ENCODE measurements at places on chromosomes 3 and 15. TPM values are rescaled to one million over a fixed set of nuclear protein-coding genes. Genes with fewer than 3 reads are reported as not detected.

Gene RETNLB
- total RNA-seq = not detected

Gene FBXO40
- not detected for total RNA-seq

Gene LSAMP
- not detected for total RNA-seq

Gene RAB43
- total RNA-seq = 15.9 TPM

Gene UACA
- total RNA-seq = 2.7 TPM

Gene BTLA
- total RNA-seq = 91.6 TPM

Gene DGKG
- 10.9 TPM for total RNA-seq

Gene DUOXA2
- total RNA-seq = not detected

Gene MESP2
- total RNA-seq = not detected

Gene MORC1
- not detected for total RNA-seq

Gene ICE2
- 65.9 TPM for total RNA-seq

Gene TMEM207
- not detected for total RNA-seq

DNA sequence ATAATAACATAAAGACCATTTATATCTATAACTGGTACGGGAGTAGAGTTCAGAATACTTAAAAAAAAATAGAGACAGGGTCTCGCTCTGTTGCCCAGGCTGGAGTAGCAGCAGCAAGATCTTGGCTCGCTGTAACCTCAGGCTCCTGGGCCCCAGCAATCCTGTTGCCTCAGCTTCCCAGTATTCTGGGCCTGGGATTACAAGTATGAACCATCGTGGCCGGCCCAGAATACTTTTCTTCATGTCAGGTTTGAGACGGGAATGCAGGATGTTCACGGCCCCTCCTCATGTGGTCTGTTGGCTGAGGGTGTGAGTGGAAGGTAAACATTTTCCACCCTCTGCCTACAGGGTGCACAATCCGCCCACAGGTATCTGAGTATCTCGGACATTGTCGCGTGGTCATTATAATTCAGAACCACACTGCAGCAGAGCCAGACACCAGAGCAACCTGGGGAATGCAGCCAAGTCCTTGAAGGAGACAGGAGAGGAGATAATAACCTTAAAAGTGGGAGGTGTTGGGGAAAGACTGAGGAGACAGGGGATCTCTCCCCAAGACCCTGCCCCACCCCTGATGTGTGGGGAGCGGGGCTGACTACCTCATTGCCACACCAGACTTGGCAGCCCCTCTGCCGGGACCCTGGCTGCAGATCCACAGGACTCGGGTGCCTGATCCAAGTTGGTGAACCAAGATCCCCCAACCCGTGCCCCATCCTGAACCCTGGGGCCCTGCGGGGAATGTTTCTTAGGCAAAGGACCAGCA is 106.8 kb downstream of the ADCY5 start:
- no peak for DNase-seq

DNA sequence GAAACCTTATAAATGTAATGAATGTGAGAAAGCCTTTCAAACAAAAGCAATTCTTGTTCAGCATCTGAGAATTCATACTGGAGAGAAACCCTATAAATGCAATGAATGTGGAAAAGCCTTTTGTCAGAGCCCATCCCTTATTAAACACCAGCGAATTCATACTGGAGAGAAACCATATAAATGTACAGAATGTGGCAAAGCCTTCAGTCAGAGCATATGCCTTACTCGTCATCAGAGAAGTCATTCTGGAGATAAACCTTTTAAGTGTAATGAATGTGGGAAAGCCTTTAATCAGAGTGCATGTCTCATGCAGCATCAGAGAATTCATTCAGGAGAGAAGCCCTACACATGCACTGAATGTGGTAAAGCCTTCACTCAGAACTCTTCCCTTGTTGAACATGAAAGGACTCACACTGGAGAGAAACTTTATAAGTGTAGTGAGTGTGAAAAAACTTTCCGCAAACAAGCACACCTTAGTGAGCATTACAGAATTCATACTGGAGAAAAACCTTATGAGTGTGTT is 5.3 kb downstream of the ZNF501 start:
- no peak for DNase-seq

DNA sequence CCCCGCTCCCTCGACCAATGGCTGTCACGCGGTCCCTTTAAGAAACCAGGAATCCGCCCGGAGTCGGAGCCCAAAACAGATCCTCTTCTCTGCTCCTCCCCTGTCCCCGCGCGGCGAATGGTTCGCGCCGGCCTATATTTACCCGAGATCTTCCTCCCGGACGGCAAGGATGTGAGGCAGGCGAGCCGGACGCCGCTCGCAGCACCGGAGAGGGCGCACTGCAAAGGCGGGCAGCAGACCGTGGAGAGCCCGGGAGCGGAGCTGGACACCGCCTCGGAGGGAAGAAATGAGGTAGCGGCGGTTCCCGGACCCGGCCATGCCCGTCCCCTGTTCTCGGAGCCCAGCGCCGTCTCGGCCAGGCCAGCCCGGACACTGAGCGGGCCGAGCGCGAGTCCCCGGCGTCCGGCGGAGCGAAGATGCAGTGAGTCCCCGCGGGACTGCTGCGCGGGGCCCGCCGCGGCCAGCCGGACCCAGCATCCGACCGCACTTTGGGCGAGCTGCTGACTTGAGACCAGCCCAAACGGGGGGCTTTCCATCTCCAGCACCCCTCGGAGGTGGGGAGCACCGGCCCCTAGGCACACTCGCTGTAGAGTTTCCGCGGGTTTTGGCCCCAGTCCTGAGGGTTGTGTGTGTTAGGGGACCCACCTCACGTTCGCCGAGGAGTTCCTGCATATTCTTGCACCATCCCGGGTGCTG is at the start of gene FAM43A:
Gene FAM43A, plus strand, starts transcription at position 166 of the 696 bp plus-strand sequence. CDS start 944 bp downstream, outside the sequence.
- peak; percentile 91 for DNase-seq

GRCh38 chr15:62165104-62165792 is at the start of gene C2CD4B:
TSS of gene C2CD4B (minus strand) at chr15:62165285. CDS start at chr15:62164984, 301 bp downstream.
- no peak for DNase-seq

DNA sequence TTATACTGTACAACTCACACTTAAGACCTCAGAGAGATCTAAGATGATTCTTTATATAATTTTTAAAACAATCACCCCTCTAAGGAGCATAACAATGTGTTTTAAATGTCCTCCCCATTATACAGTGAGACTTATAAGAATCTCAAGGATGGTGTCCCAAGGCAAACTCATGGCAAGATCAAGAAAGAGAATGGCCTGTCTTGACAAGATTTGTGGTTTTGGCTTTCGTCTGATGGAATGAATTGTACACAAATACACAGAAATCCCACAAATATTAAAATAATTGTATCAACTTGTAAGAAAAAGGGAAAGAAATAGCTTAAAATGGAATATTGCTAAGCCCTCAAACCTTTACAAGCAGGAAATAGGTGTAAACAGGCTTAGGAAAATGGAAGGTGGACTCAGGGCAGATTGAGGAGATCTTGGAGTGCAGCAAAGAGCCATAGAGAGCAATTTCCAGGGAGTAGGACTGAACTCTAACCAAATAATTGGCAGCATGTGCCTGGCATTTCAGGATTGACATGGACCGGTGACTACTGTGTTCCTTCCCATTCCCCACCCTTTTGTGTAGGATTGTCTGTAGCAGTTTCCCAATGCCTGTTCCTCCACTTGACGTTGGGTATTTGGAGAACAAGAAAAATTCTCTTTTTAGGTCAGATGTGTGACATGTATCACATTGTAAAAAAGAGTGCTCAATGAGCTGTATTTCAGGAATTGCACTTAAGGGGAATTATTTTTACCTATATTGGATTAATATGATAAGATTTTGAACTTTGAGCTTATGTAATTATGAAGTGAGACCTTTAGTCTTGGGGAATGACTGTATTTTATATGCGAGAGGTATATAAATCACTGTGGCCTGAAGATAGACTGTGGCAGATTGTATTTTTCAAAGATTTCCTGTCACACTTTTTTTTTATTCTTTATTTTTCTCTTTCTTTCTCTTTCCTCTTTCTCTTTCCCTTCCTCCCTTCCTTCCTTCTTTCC is 317.8 kb upstream of the SLITRK3 start:
- DNase-seq = no peak

GRCh38 chr3:77096145-77096544 is 56.2 kb downstream of the ROBO2 start:
- no peak for DNase-seq

DNA sequence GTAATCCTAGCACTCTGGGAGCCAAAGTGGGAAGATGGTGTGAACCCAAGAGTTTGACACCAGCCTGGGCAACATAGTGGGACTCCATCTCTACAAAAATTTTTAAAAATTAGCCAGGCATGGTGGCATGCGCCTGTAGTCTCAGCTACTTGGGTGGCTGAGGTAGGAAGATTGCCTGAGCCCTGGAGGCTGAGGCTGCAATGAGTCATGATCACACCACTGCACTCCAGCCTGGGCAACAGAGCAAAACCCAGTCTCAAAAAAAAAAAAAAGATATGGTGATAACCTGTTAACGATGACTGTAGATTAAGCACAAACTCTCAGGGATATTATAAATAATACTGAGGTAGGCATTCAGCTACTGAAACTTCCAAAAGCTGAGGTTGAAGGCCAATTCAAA is 107.5 kb downstream of the SLC49A4 start:
- DNase-seq = no peak

- DNase-seq = no peak
Observed at GRCh38 chr3:100957261-100957986, 35.8 kb downstream of the ABI3BP start.

GRCh38 chr3:138113326-138113725 is 2.1 kb downstream of the DZIP1L start:
- DNase-seq = no peak

- DNase-seq = no peak
Observed at GRCh38 chr3:38599886-38600285, 49.6 kb downstream of the SCN5A start.

GRCh38 chr3:38029400-38030125 is at the start of gene PLCD1:
TSS of gene PLCD1 (minus strand) at chr3:38029642. CDS start at chr3:38029539, 103 bp downstream.
- no peak for DNase-seq

DNA sequence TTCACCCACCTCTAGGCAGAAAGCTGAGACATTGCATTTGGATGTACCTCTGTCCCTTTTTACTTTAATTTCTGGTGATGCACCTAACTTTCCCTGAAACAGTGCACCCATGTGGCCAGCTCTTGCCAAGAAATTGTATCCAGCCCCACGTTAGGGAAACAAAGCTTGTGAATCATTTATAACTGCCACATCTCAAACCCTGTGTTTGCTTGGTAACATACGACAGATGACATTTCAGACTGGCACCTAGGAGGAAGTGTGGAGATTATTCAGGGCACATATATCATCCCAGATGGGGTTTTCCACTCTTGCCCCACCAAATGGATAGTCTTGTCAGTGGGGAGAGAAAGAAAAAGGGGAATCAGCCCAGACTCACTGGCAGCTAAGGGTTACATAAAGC is 2.1 kb downstream of the CYB561D2 start:
- DNase-seq = no peak

- no peak for DNase-seq
Observed at GRCh38 chr3:30625541-30626438, 19.4 kb downstream of the TGFBR2 start.

DNA sequence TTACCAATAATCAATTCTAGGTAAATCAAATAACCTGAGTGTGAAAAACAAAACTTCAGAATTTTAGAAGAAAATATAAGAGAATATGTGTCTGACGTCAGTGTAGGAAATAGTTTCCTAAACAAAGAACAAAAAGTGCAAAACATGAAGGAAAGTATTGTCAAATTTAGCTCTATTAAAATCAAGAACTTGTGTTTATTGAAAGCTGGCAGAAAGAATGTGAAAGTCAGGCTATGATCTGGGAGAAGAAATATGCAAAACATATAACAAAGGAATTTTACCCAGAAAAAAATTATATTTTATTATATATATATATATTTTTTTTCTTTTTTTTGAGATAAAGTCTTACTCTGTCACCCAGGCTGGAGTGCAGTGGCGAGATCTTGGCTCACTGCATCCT is 129.1 kb upstream of the ANKRD28 start:
- DNase-seq = no peak

- DNase-seq = no peak
Observed at GRCh38 chr3:132637590-132637989, 22.0 kb downstream of the ACAD11 start.

- no peak for DNase-seq
Observed at GRCh38 chr15:60914360-60914759, 314.7 kb downstream of the RORA start.

DNA sequence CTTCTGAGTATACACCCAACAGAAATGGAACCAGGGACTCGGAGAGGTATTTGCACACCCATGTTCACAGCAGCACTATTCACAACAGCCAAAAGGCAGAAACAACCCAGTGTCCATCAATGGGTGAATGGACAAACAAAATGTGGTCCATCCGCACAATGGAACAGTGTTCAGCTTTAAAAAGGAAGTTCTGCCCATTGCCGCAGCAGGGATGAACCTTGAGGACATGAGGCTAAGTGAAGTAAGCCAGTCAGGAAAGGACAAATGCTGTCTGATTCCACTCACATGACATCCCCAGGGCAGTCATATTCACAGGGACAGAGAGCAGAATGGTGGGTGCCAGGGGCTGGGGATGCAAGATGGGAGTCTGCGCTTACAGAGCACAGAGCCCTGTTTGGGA is 7.5 kb downstream of the IQSEC1 start:
- no peak for DNase-seq

DNA sequence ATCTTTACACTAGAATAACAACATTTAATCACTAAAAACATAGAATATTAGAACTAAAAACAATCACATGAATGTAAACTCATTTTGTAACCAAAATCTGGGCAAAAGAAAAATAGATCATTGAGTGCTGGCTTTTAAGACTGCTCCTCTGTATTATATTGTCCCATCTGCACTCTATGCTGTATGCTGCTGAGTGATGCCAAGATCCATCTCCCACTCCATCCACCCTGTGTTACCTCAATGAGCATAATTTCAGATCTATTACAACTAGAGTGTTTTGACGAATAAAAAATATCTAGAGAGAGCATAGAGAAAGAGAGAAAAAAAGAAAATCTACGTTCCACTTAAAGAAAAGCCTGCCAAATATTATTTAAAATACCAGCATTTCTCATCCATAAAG is 1060.4 kb downstream of the ZPLD1 start:
- DNase-seq = no peak

DNA sequence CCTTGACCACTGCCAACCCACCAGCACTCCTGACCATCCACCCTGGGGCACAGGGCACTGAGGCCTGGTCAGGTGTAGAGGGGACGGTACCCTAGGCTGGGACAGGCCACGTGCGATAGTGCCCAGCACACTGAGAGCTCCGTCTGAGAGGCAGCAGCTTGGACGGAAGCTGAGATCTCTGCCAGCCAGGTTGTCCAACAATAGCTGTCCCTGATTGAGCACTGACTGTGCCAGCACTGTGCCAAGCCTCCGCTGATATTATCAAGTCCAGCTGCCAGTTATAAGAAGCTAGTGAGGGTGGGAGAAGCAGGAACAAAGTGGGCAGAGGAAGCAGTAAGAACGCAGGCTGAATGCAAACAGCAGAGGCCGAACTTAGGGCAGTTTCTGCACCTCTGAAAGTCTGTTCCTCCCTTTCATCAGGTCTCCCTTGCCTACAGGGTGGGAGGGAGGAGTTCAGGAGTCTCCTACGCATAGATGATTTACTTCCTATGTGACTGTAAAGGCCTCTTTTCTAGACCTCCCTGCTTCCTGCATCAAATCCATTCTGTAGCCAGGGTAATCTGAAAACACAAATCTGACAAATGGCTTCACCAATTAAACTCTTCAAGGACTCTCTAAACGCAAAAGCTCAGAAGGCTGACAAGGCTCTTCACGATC is 29.7 kb downstream of the MRPS11 start:
- DNase-seq = no peak
